ENCODE measurements at places on chromosomes 1 and 21. TPM values are rescaled to one million over a fixed set of nuclear protein-coding genes. Genes with fewer than 3 reads are reported as not detected.

GRCh38 chr21:34877485-34878128 lies 171.5 kb downstream of the RUNX1 start:
- no peak for DNase-seq

Gene TMEM54
- total RNA-seq: 17.0 TPM

Gene UHMK1
- total RNA-seq: 24.7 TPM

DNA sequence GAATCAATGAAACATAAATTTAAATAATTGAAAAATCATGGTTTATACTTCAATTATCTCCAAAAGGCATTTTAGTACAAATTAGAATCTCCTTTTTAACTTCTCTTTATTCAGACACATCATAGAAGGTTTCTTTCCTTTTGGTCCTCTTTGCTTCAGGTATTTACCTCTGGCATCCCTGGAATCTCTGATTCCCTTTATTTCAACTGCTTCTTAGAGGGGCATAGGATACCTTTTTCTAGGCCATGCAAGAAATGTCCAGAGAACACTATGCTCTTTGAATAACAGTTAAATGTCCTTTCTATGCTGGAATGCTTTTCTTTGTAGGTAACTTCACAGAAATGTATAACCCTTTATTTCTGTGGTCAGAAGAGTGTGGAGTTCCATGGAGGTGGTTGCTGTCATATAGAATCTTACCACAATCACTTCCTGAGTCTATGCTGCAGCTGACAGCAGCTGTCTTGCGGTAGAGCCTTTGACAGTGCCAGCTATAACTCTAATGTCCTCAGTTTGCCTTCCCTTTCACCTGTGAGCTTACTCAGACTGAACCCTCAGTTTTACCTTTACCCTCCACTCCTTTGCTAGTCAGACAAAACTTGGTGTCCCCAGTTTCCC lies 8.6 kb downstream of the LAMC2 start:
- no peak for DNase-seq

Gene FBXO2
- total RNA-seq: 2.9 TPM

Gene HMGCL
- total RNA-seq: 27.9 TPM

DNA sequence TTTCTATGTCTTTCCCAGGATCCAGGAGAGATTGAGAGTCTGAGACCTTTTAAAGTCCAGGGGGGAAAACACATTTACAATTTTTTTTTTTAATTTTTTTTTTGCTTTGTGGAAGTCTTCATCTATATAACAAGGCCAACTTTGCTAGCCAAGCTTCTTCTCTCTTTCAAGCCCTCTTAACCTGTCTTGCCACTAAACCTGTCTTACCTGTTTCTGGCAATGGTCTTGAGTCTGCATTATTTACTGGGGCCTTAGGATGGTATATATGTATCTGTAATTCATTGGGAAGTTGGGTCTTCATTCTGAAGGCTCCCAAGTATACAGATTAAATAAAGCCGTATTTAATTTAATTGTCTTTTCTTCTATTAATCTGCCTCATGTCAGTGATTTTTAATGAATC lies 750.9 kb upstream of the B3GALT2 start:
- DNase-seq: no peak

GRCh38 chr21:15928686-15929425 lies 199.1 kb downstream of the USP25 start:
- DNase-seq: no peak

GRCh38 chr1:169260478-169261151 lies 107.0 kb downstream of the NME7 start:
- no peak for DNase-seq

- no peak for DNase-seq
Measured at GRCh38 chr1:1819762-1820161, 41.5 kb upstream of the NADK start.

GRCh38 chr21:33013626-33014025 lies 12.1 kb upstream of the OLIG2 start:
- no peak for DNase-seq

GRCh38 chr21:42227909-42228708 lies 9.2 kb downstream of the ABCG1 start:
- DNase-seq: peak; percentile 94

Gene MYOG
- total RNA-seq: 0.16 TPM

DNA sequence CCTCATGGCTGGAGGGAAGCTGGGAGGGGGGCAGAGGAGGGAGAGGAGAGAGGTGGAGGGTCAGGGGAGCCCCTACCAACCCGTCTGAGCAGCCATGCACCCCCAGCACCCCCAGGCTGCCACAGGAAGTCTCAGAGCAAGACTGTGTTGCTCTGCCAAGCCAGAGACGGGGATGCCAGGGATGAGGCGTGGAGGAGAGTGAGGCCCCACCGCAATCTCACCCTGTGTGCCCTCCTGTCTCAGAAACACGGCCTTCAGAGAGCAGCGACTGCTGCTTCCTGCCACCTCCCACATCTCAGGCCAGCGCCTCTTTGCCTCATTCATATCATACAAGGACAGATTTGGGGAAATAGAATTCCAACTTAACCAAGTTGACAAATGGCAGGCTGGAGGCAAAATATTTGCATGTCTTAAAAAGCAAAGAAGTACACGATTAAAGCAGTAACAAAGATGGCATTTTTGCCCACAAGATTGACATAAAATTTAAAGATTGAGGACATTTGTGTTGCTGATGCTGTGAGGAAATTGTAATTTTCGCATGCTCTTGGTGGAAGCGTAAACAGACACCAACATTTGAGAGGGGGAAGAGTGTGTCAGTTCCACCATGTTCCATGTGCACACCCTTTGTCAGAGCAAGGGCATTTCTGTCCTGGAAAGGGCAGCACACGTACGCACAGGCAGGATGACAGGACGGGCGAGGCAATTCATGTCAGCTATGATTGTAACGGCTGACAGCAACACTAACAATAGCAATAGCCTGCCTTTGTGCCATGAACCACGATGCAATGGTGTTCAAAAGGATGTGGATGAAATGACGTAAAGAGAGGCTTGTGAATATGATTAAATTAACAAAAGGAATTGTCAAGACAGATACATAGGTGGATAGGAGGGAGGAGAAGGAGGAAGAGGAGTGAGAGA lies 59.0 kb upstream of the BACE2 start:
- no peak for DNase-seq

- peak; percentile 33 for DNase-seq
Measured at GRCh38 chr1:29282135-29282923, 46.0 kb downstream of the PTPRU start.

GRCh38 chr1:101588677-101589076 lies 351.9 kb downstream of the S1PR1 start:
- no peak for DNase-seq

DNA sequence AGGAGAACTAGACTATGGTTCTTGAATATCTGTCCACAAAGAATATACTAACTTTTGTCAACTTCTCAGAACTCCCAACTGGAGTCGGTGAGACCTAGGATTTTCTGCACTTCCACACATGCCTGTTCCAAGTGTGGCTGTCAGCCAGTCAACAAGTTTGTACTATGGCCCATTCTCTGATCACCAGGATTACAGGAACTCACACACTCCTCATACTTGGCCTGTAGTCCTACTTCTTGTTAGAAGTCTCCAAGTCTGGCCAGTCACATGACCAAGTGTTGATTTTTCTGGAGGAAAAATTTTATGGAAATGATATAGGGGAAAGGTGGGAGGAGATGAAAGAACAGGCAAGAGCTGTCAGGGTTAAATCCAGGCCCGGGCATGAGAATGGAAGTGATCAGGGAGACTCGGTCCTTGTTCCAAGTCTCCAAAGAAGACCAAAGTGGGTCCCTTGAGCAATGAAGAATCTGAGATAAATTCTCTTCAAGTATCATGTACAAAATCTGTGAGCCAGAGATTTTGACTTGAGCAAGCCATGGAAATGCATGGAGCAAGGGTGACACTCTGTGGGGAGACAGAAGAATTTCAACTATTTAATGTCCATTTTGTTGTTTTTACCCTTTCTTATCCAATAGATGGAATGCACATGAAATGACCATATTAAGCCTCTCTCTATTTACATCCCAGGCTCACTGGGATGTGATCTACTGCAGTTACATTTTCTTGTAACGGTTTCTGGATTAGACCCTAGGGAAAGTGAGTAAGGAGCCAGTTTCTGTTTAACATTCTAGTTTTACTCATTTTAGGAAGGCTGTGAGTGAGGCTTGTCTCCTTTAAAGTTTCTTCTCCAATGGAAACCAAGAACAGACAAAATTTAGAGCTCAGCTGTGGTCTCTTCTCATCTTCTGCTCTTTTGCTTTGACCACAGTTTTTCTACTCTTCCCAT lies 320.9 kb downstream of the ASTN1 start:
- DNase-seq: no peak

DNA sequence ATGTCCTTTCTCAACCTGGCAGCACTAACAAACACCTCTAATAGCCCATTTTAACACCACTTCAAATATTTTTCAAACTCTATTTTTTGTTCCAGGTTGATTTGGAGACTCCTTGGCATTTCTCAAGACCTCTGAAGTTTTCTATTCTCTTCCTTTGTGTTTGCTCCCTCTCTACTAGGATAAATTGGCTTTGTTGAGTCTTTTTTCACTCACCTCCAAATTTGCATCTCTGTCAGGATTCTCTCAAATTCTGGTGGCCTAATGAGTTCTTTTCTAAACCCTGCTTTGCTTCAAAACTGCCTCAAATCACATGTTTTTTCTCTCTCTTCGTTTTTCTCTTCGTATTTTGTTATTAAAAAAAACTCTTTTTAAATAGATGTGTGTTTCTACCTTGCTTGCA lies 582.2 kb upstream of the ADGRL4 start:
- no peak for DNase-seq

- no peak for DNase-seq
Measured at GRCh38 chr21:45433301-45433700, 28.3 kb downstream of the COL18A1 start.

DNA sequence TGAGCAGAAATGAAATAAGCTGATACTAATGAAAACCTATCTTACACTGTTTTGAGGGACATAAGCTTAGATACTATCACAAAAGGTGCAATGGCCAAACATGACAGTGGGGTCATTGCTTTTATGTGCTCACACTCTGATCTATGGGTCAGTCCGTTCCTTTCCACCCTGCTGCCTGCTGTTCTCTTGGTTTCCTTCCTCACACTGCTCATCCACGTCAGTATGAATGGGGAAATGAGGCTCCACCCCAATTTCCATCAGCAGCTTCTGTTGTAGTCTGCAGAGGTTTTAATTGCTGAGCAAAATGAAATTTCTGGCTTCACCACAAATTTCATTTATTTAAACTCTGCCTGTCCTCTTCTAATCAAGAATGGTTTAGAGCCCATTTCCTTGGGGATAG lies 155.2 kb downstream of the GABPA start:
- no peak for DNase-seq

Gene DPT
- 32.1 TPM for total RNA-seq
